Lower leg skin (tissue), 4 donors: ENCODE measurements at places on chromosomes 5 and 9.
A peak's percentile ranks its signal among the peaks of the same experiment; 100 is the strongest.

DNA sequence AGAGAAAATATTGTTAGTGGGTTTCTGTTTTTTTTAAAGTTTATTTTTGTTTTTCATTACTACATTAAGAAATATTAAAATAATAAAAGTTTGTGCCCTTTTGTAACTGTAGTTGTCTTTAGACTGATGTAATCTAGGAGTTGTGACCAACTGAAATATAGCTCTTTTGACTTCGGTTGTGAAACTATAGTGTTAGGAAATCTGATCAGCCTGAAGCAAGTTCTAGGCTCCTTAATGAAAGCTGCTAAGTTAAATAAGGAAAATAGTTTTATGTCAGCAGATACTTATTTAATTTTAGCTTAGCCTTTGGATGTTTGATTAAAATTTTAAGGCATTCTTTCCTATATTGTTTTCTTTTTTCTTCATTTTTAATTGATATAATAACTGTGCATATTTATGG, 14.2 kb downstream of the AP3S1 start:
- no peak for DNase-seq

- no peak for DNase-seq
These were observed 626.5 kb downstream of the DMRTA1 start for GRCh38 chr9:23073136-23073535.

- DNase-seq: no peak
These were observed 54.1 kb downstream of the MAN2A1 start for GRCh38 chr5:109743770-109744212.

DNA sequence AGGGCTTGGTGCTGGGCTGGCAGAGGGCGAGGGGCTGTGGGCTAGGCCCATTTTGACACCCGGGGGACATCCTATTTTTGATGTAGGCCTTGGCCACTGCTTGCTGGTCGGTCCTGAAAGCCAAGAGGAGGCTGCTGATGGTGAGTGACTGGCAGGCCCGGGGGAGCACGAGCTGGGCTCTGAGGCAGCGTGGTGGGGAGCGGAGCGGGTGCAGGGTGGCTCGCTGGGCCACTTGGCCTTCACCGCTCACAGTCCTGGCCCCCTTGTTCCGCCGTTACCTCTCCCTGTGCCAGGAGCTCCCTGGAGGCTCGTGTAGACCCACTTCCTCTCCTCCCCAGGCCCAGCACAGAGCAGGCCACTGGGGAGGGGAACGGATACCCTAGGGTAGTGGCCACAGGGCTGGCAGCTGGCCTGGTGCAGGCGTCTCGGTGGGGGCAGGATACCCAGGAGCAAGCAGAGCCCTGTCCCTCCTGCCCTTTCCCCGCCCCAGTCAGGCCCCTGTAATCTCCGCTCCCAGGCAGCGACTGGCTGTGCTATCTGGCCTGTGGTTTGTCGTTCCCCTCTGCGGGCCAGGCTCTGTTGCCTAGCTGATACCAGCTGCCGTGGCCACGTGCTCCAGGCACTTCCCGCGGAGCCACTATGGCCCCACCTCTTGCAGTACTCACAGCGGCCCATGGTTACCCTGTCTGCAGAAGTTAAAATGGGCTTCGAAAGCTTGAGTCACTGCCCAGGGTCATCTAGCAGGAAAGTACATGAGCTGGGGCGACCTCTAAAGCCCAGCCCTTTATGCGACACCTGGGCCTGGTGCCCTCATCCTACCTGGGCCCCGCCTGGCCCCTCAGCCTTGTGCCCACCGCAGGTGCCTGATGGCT, 11.7 kb upstream of the DOLPP1 start:
- peak; percentile 90 for DNase-seq

DNA sequence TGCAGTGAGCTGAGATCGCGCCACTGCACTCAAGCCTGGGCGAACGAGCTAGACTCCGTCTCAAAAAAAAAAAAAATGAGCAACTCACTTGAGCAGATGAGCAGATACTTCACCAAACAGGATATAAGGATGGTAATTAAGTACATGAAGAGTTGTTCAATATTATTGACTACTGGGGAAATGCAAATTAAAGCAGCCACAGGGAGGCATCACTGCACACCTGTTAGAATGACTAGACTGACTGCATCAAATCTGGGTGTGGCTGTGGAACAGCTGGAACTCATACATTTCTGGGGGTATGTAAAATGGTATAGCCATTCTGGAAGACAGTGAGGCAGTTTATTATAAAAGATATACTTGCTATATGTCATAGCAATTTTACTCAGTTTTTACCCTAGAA, 93.0 kb downstream of the WNK2 start:
- no peak for DNase-seq

GRCh38 chr5:77632526-77633206, 5.8 kb downstream of the OTP start:
- no peak for DNase-seq

- no peak for DNase-seq
These were observed 86.2 kb downstream of the PSAT1 start for GRCh38 chr9:78383130-78383529.

- DNase-seq: no peak
These were observed 78.4 kb upstream of the PTGER4 start for GRCh38 chr5:40601198-40601868.

DNA sequence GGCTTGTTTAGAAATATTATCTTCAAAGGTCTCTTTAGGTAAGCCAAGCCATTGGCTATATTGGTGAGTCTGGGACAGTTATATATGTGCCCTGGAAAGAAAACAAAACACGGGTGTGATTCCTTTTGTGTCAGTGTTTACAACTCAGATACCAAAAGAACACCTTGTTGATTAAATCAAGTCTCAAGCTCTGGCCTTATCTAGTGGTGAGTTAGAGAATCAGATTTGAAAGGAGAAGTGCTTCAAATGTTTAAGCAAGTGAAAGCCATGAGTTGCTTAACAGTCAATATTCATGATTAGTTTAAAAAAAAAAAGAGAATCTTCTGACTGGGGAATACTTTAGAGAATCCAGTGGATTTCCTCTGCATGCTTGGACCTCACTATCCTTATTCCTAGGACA, 68.3 kb downstream of the IQGAP2 start:
- DNase-seq: no peak

DNA sequence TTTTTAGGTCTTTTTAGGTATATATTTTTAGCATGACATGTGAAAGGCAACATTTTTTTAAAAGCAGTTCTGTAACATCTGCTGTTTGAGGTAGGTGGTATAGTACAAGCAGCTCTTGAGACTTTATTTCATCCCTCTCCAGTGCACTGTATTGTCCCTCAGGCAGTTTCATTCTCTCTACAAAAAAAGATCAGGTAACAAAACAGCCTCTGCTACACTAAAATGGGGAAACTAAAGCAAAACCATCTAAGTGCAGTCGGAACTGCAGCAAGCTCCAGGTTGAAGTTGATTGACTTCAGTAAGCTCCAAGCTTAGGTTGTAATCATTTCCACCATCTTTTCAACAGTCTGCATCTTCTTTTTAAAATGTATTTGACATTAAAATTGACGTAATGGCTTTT, 195.6 kb downstream of the DEPDC1B start:
- DNase-seq: no peak

GRCh38 chr5:32207355-32207634, 33.2 kb upstream of the GOLPH3 start:
- no peak for DNase-seq

- DNase-seq: no peak
These were observed 249.3 kb downstream of the DNAH5 start for GRCh38 chr5:13695076-13695712.

DNA sequence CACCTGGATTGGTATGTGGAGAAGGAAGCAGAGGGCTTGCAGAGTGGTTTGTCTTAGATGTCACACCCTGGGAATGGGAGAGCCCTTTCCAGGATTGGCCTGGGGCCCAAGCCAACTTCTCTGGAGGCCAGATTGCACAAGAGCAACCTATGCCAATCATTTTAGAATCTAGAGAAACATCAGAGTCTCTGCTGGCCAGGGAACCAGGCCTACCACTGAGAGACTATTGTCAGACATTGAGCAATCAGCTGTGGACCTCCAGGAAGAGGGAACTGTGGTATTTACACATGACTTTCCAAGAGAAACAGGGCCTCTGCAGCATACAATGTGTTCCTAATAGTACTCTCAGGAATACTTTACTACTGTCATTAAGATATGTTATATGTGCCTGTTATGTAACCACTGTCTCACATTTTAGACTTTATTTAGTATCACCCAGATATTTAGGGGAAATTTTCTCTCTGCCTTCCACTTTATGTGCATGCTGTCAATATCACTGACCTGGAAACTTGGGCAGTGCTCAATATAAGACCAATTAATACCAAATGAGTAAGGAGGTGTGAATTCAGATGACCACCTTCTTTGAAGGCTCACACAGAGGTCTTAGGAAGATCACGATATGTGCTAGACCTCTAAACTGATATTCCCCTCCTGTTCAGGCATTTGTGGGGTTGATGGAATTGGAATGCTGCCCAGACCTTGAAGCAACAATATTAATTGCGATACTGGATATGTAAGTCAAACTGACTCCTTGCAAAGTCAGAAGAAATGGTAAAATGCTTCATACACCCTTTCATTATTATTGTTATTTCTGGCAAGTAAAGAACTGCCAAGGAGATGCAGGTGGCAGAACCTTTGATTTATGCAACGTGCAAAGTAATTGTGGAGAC, 20.5 kb upstream of the CCL28 start:
- peak; percentile 77 for DNase-seq

- peak; percentile 93 for DNase-seq
These were observed 626 bp upstream of the FST start for GRCh38 chr5:53479590-53480415.

- DNase-seq: peak; percentile 76
These were observed 7.8 kb downstream of the RAPGEF1 start for GRCh38 chr9:131732061-131732526.

DNA sequence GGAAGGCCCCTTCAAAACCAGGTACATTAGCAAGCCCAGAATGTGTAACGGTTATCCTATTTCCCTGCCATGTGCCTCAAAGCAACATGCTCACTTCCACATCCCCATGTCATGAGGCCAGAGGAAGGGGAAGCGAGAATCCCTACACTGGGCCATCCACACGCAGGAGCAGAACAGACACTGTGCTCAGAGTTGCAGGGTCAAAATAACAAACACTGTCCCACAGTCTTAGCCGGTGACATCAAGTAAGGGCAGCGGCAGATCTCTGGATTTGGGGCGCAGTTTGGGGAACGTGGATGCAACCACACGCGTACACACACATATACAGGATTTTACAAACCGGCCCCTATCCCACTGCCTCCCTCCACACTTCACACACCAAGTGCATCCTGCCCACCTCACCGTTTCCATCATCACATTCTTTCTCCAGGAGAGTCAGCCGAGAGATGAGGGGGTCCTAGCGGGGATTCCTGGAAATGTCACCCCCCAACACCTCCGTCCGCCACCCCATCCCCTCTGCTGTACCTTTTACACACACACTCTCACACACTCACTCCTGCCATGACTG, 776 bp downstream of the APBA1 start:
- DNase-seq: peak; percentile 89

GRCh38 chr5:167642181-167642580, 649.3 kb upstream of the WWC1 start:
- no peak for DNase-seq

- no peak for DNase-seq
These were observed 1845.9 kb downstream of the MAT2B start for GRCh38 chr5:165351342-165351741.

- no peak for DNase-seq
These were observed 144.1 kb upstream of the IER5L start for GRCh38 chr9:129322022-129322621.

GRCh38 chr5:43676083-43676840, 73.3 kb downstream of the NNT start:
- DNase-seq: no peak

- DNase-seq: no peak
These were observed 130.9 kb upstream of the GNA14 start for GRCh38 chr9:77779010-77779409.

DNA sequence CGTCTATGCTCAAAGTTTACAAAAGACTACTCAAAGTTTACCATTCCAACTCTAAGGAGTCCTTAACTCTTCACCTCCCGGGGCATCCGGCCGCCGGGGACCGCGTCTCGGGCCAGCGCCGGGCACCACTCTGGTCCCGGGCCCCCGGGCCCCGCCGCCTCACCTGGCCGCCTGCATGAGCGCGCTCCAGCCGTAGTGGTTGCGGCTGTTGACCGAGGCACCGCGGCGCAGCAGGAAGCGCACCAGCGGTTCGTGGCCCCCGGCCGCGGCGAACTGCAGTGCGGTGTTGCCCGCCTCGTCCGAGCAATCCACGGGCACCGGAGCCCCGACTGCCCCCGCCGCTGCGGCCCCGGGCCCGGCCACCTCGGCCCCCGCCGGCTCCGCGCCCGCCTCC, 388 bp downstream of the ANKS6 start:
- DNase-seq: no peak
